Right cardiac atrium (tissue), 5 donors: ENCODE measurements at places on chromosomes 5 and 9. TPM values are rescaled to one million over a fixed set of nuclear protein-coding genes. Genes with fewer than 3 reads are reported as not detected.
A peak's percentile ranks its signal among the peaks of the same experiment; 100 is the strongest.

The CDKN2B-AS1 gene
- total RNA-seq: not detected

DNA sequence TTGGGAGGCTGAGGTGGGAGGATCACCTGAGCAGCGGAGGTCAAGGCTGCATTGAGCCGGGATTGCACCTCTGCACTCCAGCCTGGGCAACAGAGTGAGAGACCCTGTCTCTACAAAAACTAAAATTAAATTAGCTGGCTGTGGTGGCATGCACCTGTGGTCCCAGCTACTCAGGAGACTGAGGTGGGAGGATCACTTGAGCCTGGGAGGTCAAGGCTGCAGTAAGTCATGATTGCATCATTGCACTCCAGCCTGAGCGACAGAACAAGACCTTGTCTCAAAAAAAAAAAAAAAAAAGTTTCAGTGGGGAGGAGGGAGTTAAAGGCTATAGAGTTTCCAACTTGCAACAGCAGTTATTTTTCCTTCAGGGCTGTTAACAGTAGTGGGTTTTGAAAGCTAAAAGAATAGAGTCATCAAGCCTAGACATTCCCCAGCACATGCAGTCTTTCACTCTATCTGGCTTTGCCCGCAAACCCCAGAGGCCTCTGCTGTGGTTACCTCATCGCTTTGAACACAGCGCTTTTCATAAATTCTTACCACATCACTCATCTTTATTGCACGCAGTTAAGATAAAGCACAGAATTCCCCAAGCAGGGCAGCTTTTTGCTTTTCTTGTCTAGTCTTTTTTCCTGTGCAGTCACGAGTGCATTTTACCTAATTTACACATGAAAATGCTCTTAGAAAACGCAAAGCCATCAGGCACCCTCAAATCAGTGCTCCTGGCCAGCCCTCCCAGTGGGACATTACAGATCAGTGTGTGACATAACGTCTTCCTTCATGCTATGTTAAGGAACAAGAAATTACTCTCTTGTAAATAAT, 8.7 kb upstream of the SLC2A8 start:
- no peak for DNase-seq

DNA sequence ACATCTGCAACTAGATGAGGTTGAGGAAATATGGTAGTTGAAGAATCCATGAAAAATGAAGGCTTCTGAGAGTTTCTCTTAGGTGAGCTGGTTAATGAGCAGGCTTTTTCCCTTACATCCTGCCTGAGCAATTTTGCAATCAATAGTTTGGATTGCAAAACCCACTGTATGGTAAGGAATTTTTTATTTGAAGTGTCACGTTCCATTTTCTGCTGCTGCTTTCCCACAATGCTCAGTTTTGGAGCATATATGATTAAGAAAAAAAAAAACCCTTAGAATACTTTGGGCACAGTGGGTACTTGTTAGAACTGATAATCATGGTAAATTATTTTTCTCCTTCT, 144.2 kb downstream of the PCSK1 start:
- no peak for DNase-seq

The FOXD4L4 gene
- not detected for total RNA-seq

The CDH9 gene
- not detected for total RNA-seq

DNA sequence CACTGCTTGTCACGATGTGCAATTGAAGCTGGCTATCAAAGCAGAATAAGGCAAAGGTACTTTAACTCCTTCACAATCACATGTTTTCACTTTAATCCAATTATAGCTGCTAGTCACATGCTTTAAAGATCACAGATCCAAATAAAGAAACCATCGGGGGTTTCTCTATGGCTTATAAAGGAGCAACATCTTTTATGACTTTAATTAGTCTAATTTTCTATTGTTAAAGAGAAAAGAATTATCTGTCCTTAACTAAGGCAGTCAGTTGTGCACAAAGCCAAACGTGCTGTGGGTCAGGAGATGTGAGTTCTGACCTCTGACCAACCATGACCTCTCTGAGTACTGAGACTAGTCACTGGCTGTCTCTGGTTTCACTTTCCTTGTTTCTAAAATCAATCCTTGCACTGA, 561.1 kb downstream of the RAB3C start:
- DNase-seq: no peak

The TAF1L gene
- total RNA-seq: not detected

The FANCC gene
- 4.7 TPM for total RNA-seq

DNA sequence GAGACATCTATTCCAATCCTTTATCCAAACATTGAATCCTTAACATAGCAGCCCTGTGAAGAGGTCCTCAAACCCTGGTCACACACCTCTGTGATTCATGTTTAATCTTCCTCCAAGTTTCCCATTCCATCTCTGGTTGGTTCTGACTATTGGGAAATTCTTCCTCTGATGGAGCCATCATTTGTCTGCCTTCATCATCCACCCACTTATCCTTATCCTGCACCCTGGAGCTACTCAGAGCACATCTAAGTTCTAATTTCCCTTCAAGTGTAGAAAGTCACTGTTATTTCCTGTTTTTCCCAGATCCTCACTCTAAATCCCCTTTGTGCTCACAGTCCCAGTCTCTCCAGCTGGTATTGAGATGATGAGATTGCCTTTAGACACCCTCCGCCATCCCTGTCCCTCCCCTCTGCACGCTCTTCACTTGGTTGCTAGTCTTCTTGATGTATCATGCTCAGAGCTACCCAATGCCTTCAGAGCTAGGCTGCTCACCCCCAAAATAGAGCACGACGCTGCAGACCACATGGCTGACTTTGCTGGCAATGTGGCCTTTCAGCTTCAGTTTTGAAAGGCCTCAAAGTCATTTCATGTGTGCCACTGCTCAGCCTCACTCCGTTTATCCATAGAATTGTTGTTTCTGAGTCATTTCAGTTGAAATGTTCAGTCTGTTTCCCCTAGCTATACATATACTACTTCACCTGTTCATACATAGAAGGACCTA, 154.3 kb downstream of the PALM2AKAP2 start:
- DNase-seq: no peak

DNA sequence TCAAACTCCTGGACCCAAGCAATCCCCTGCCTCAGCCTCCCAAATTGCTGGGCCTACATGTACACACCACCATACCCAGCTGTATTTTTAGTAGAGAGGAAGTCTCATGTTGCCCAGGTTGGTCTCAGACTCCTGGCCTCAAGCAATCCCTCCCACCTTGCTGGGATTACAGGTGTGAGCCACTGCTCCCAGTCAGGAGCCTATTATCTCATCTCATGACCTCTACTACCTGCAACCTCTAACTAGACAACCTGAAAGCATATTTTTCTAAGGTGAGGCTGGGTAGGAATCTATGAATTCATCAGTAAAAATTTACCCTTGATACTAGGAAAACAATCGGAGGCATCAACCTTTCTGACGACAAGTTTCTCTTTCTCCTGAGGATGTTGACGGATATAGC, 10.0 kb downstream of the FAM13B start:
- no peak for DNase-seq

The PCDHA4 gene
- total RNA-seq: 0.14 TPM

The SNCAIP gene
- 2.7 TPM for total RNA-seq

- no peak for DNase-seq
Measured at GRCh38 chr5:73299665-73300336, 126.8 kb downstream of the TMEM174 start.

- no peak for DNase-seq
Measured at GRCh38 chr9:37669232-37669631, 18.5 kb downstream of the FRMPD1 start.

GRCh38 chr5:179234563-179235135, 110.6 kb downstream of the ADAMTS2 start:
- DNase-seq: no peak

The SMIM27 gene
- total RNA-seq: 19.7 TPM

DNA sequence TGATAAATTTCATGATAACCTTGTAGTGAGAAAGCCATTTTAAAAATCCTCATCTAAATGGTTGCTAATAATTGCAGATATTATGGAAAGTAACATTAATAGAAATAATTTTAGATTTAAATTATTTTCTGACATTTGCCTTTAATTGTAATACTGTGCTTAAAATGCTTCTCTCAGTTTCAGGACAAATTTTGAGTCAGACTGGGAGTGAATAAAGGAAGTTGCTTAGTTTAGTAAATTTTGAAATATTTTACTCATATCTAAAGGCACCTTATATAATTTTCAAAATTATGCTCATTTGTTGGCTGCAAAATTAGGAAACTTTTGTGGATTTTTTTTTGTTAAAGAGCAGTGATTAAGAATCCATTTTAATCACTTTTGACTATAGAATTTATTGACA, 93.8 kb downstream of the CSNK1G3 start:
- DNase-seq: no peak

DNA sequence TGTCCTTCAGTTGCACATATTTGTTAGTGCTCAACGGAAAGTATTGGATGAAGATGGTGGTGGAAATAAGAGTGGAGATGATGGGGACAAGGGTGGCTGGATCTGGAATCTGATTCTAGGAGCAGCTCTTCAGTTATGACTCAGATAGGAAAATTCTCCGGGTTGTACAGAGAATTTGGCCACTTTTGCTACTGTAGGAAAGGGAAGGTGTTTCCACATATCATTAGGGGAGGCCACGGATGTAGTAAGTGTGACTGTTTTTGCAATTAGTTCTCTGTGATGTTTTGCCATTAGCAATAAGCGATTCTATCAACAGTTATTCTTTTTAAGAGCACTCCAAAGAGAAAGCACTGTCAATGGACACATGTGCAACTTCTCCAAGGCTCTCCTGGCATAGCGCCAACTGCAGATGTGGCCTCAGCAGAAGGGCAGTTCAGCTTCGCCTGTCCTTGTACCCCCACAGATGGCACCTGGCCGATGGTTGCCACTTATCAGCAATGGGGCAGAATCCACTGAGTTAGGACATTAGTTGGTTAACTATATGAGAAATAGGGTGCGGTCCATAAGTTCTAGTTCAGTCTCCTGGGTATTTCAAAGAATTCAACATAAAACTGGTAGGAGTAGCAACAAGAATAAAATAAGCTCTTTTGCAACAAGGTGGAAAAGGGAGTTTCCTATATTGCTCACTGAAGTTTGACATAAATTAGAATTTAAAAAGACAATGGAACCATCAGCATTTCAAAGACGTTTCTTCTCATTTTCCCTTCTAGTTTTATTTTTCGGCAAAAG, 96.3 kb downstream of the ARSB start:
- peak; percentile 64 for DNase-seq

DNA sequence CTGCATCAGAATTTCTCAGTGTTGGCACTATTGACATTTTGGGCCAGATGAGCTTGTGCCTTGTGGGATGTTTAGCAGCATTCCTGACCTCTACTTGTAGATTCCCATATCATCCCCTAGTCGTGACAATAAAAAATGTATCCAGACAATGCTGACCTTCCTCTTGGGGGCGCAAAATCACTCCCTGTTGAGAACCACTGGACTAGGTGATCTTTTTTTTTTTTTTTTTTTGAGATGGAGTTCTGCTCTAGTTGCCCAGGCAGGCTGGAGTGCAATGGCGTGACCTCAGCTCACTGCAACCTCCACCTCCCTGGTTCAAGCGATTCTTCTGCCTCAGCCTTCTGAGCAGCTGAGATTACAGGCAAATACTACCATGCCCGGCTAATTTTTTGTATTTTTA, 22.6 kb downstream of the STXBP1 start:
- no peak for DNase-seq

- DNase-seq: no peak
Measured at GRCh38 chr5:9398227-9398626, 147.6 kb downstream of the SEMA5A start.

The C9 gene
- not detected for total RNA-seq

- DNase-seq: no peak
Measured at GRCh38 chr5:113302120-113302519, 132.7 kb downstream of the TSSK1B start.

- DNase-seq: peak; percentile 29
Measured at GRCh38 chr5:73447530-73448462, 781 bp downstream of the FOXD1 start.

The FABP6 gene
- not detected for total RNA-seq

The CAVIN4 gene
- total RNA-seq: 60.2 TPM

GRCh38 chr5:14727428-14727865, 62.9 kb downstream of the OTULIN start:
- DNase-seq: peak; percentile 89

DNA sequence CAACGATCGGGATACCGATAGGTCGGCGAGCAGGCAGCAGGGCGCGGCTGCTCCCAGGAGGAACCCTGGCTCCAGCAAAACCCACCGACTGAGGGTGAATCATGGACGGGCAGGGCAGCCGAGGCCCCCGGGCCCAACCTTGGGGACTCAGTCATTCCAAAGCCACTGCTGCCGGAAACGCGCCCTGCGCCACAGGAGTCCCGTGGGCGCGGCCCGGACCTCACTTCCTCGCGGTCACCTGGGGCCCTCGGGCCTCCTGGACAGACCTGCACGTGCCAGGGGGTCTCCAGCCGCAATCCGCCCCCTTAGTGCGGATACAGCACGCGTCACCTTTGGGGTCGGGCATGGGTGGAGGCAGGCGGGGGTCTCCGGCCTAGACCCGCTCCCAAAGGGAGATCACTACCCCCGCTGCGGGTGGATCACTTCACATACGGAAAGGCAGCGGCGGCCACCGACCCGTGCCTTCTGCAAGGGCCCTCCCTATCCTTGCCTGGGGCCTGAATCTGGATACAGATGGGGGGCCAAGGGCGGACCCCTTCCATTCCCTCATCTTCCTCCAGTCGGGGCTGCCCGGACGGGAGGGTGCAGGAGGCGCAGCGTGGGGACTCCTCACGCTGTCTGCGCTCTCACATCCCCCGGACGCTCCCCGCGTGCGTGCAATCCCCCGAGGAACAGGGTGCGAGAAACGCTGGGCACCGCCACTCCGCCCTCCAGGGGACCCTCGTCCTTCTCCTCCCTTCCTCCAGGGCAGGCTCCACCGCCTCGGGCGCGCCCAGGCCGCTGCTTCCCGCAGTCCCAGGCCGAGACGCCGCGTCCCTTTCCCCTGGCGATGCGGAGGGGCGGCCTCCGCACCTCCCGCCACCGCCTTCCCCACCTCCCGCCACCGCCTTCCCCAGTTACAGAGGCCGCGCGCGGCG, 586 bp downstream of the TXN start:
- DNase-seq: peak; percentile 67

DNA sequence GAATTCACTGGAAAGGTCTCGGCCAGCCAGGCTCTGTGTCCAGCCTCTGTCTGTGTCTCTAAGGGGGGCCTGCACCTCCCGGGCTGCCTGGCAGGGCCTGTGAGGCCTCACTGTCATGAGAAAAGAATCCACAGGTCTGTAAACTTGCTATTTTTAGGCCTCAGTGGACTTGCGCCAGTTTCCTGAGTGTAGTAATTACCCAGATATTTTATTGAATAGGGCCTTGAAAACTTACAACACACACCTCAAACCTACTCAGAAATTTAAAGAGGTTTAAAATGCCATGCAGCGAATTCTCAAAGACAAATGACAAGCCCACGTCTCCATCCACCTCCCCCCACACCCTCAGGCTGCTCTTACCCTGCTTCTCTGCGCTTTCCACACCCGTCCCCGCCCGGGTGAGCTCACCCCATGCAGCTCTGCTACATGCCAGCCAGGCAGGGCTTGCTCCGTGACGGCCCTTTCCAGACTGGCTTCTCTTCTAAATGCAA, 8.8 kb upstream of the TENT4A start:
- DNase-seq: peak; percentile 43

- no peak for DNase-seq
Measured at GRCh38 chr5:178637356-178638074, 10.7 kb upstream of the CLK4 start.

- no peak for DNase-seq
Measured at GRCh38 chr9:13001989-13002580, 227.3 kb downstream of the LURAP1L start.

The STX17 gene
- 23.4 TPM for total RNA-seq

- DNase-seq: no peak
Measured at GRCh38 chr5:88925692-88926490, 42.9 kb upstream of the MEF2C start.

The RANBP3L gene
- 2.7 TPM for total RNA-seq

The AK1 gene
- 666 TPM for total RNA-seq

The IL5 gene
- total RNA-seq: not detected
